ENCODE measurements at places on chromosomes 2 and 18.

GRCh38 chr2:9779596-9780264, 63.5 kb upstream of the TAF1B start:
- no peak for DNase-seq

DNA sequence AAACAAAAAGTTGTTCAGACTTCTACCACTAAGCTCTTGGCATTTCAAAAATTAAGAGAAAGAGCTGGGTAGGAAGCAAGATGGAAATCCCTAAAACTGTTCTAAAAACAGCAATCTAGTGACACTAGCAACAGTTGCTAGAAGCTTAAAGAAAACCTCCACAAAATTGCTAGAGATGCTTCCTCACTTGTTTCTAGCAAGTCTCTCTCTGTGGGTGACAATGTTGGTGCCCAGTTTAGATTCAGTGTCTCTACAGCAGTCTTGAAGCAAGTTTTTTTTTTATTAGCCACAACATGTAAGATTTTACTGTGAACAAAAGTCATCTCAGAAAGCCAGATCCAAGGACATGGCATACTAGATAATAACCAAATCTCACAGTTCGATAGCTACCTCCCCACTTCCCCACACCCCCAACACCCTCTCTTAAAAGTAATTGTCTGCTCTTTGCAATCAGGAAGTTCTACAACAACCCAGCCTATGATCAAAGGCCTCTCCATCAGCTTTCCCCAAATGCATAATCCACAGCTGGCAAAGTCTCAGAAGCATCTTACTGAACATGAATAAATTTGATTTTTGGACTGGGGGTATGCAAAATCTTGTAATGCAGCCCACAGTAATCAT, 70.0 kb downstream of the ANKRD44 start:
- no peak for DNase-seq

DNA sequence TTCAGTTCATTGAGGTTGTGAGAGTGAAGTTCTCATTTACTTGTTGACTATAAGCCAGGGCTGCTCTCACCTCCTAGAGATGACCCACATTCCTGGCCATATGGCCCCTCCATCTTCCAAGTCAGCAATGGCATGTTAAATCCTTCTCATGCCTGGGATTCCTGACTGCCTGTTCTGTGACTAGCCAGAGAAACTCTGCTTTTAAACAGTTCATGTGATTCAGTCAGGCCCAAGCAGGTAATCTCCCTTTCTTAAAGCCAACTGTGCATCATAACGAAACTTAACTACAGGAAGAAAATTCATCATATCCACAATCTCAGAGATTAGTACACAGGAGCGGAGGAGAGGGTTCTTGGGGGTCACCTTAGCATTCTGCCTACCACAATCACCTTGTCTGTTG, 11.5 kb downstream of the DPP4 start:
- DNase-seq = no peak

GRCh38 chr2:1814616-1815015, 70.3 kb upstream of the PXDN start:
- DNase-seq = no peak

DNA sequence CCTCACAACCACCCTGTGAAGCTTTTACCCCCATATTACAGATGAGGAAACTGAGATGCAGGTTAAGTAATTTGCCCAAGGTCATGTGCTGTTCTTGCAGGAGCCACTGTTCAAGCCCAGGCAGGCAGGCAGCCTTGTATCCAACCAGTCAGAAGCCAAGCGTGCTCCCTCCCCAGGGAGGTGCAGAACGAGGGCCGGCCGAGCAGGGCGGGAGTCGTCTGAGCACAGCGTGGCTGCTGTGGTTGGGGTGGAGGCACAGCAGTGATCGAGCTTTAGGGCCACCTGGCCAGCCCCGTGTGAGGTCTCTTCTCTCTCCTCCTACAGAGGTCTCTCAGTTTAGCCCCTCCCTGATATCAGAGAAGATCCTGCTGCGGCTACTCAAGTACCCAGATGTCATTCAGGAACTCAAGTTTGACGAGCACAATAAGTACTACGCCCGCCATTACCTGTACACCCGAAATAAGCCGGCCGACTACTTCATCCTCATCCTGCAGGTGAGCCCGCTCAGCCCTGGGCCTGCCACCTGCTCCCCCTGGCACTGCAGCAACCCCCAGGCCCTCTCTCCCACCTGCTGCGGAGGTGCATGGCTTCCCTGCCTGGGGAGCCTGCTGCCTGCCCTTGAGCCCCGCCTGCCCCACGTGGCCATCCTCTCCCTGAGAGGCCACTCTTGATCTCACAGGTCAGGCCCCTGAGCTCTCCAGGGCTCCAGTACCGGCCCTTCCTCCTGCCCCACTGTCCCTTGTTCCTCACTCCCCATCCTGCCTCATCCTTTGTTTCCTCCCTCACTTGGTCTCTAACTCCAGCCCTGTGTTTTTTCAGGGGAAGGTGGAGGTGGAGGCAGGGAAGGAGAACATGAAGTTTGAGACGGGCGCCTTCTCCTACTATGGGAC, 17.1 kb upstream of the CNNM3 start:
- no peak for DNase-seq

- DNase-seq = no peak
Measured at GRCh38 chr18:38042211-38042890, 476.8 kb upstream of the CELF4 start.

DNA sequence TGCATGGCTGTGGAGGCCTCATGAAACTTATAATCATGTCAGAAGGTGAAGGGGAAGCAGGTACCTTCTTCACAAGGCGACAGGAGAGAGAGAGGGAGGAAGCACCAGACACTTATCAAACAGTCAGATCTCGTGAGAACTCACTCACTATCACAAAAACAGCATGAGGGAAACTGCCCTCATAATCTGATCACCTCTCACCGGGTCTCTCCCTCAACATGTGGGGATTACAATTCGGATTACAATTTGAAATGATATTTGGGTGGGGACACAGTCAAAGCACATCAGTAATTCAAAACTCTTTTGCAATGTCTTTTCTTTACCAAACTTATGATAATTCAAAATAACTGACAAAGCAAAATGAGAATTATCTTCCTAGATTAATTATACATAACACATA, 8.5 kb upstream of the CCDC68 start:
- no peak for DNase-seq

- no peak for DNase-seq
Measured at GRCh38 chr2:40395169-40396073, 56.5 kb downstream of the SLC8A1 start.

GRCh38 chr2:230829959-230830358, 34.8 kb upstream of the ITM2C start:
- no peak for DNase-seq

GRCh38 chr2:68849579-68850030, 21.6 kb downstream of the BMP10 start:
- DNase-seq = no peak

Measured in BE2C (cell line).